ENCODE measurements at places on chromosomes 13 and 19. TPM values are rescaled to one million over a fixed set of nuclear protein-coding genes. Genes with fewer than 3 reads are reported as not detected.
A peak's percentile ranks its signal among the peaks of the same experiment; 100 is the strongest.

Gene ZNF382
- total RNA-seq = 21.2 TPM

DNA sequence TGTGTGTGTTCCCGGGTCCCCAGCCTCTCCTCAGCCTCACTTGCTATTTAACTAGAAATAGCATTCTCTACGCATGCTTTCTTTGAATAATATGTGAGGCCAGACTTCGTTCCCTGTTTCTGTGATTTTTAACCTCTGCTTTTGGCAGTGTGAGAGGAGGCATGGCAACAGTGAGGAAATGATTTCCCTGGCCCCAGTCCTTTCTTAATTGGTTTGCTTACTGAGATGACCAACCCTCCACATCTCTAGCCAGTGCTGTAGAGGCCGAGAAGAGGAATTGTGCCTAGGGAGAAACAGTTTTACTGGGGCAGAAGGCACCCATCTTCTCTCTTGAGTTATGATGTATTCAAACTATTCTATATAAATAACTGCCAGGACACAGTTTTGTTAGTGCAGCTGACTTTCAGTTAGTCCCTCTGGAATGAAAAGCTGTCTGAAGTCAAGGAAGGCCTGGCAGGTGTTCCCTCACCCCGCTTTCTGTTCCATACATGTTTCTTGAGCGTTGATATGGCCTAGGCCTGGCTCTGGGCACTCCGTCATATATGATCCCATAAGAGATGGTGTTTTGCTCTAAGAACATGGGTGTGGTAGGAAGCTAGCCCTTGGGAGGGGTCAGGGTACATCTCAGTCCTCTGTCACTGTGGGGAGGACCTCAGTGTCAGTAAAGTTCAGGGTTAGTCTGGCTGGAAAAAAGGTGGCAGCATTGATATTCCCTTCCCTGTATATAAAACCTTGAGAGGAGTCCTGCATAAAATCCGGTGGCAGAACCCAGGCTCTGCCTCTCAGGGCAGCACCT, 73.7 kb upstream of the NPAS1 start:
- no peak overlapping the region for H3K4me3 ChIP-seq
- H3K27ac ChIP-seq = peak overlapping the region; percentile 62
- peaks cover 11% of the 10 kb centered on the region for H3K36me3 ChIP-seq
- no peak for DNase-seq
- no peaks in the 10 kb centered on the region for H3K27me3 ChIP-seq

DNA sequence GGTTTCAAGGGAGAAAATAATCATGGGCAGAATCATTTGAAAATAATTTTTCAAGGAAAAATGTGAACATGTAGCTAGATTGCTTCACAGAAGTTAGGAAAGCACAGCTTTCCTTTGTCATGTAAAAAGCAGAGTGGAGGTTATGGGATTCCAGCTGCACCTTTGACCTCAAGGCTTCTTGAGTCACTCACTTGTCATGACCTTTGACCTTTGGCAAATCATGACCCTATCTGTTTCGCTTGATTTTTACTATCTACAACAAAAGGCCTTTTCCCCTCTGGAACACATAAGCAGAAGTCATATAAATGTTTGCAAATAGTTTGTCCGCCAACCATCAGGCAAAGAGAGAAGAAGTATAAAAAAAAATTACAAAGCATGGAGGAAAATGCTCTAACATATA, 210.7 kb upstream of the MIR17HG start:
- H3K27ac ChIP-seq = no peak overlapping the region
- H3K4me3 ChIP-seq = no peak overlapping the region
- H3K4me1 ChIP-seq = peaks cover 28% of the 10 kb centered on the region
- no peak for DNase-seq
- H3K36me3 ChIP-seq = no peaks in the 10 kb centered on the region

DNA sequence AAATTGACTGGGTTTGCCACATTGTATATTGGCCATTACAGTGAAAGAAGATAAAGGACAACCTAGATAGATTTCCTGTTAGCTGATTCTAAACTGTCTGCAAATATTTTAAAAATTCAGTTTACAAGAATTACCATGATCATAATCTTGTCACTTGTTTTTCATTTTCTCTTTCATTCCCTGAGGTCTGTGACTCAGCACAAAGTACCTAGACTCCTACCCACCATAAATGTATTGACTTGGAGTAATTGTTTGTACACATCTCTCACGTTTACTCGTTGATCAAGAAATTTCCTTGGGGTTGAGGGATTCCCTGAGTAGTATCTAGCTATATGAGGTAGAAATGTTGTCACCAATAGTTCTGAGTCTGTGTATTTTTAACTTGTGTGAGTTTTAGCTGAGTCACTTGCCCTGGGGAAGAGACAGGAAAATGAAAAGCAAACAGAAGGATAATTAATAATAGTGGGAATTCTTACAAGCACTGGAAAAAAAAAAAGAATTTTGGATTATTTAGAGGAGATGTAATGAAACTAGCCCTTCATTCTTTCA, 299.2 kb upstream of the DACH1 start:
- H3K27ac ChIP-seq = peak overlapping the region; percentile 39
- DNase-seq = no peak
- peaks cover 29% of the 10 kb centered on the region for H3K4me1 ChIP-seq
- H3K27me3 ChIP-seq = no peaks in the 10 kb centered on the region
- no peak overlapping the region for H3K4me3 ChIP-seq
